ENCODE measurements at places on chromosomes 13 and 19. TPM values are rescaled to one million over a fixed set of nuclear protein-coding genes. Genes with fewer than 3 reads are reported as not detected.

Gene SOX1
- 98.5 TPM for polyA plus RNA-seq

Gene STAP2
- polyA plus RNA-seq = 25.7 TPM

Gene FPR3
- 0.92 TPM for polyA plus RNA-seq

Gene CEACAM20
- not detected for polyA plus RNA-seq

Gene COL4A1
- polyA plus RNA-seq = 65.0 TPM

Gene GIPR
- polyA plus RNA-seq = 0.19 TPM

Gene CEACAM3
- polyA plus RNA-seq = not detected

Gene TBXA2R
- polyA plus RNA-seq = 2.2 TPM

Gene CLEC11A
- polyA plus RNA-seq = 5.7 TPM

- DNase-seq = no peak
These were observed 16.3 kb downstream of the MPND start for GRCh38 chr19:4359627-4360000.

DNA sequence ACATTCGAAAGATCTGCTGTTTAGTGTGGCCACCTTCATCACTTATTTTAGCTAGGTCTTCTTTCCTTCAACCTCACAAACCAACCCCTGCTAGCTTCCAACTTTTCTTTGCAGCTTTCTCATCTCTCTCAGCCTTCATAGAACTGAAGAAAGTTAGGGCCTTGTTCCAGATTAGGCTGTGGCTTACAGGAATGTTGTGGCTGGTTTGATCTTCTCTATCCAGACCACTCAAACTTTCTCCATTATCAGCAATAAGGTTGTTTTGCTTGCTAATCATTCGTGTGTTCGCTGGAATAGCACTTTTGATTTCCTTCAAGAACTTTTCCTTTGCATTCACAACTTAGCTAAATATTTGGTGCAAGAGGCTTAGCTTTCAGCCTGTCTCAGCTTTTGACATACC, 44.7 kb downstream of the CARS2 start:
- DNase-seq = no peak

DNA sequence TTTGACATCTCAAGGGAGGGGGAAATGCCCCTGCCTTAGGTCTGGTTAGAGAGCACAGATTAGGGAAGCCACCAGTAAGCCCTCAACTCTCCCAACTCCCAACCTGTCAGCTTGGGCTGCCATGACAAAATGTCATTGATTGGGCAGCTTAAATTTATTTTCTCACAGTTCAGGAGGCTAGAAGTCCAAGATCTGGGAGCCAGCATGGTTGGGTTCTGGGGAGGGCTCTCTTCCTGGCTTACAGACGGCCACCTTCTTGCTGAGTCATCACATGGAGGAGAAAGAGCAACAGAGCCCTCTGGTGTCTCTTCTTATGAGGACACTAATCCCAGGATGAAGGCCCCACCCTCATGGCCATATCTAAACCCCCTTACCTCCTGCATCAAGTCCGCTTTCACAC, 24.2 kb downstream of the C19orf12 start:
- DNase-seq = no peak

- no peak for DNase-seq
These were observed 209.2 kb downstream of the TSHZ3 start for GRCh38 chr19:31139871-31140505.

GRCh38 chr19:49129238-49129583, 9.9 kb downstream of the PPFIA3 start:
- DNase-seq = no peak

DNA sequence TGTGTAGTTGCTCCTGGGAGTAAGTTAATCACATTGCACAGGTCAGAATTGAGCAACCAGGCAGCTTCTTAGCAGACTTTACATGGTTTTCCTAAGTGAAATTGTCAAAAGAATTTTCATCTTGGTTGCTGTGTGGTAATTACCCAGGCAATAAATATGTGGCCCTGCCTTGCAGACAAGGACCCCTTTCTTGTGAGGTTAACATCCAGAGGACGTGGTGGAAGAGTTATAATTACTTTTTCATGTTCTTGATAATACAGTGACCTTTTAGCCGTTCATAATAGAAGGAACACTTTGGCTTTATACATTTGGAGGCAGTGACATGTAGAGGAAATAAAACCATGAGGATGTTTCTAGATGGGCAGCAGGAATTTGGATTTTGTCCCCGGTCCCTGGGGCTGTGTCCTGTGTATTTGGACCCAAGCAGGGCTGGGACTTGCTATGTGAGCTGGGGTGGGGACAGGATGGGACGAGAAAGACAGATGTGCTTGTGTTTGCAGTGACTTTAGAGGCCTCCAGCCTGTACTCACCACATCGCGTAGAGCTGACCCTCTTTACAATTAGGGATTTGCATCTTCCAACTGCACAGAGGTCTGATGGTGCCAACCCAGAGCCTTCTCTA, 156.2 kb downstream of the STK24 start:
- no peak for DNase-seq

GRCh38 chr13:106139377-106139776, 396.1 kb downstream of the EFNB2 start:
- no peak for DNase-seq

DNA sequence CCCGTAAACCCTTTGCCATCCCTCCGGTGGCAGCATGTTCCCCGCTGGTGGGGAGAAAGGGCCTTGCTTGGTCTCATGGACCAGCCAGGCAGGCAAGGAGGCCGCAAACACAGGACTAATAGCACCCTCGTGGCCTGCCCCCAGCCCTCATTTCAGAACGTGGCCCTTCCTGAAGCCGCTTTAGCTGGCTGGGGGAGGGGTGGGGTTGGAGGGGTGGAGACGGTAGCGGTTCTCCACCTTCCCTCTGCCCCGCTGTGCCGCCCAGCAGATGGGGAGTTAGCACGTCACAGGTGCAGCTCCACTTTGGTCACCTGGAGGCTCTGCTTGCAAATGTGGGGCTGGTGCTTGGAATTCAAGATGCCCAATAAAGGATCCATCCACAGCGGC, 59.3 kb upstream of the URI1 start:
- DNase-seq = no peak

- DNase-seq = peak; percentile 75
These were observed 55.4 kb downstream of the SACS start for GRCh38 chr13:23377983-23378632.

DNA sequence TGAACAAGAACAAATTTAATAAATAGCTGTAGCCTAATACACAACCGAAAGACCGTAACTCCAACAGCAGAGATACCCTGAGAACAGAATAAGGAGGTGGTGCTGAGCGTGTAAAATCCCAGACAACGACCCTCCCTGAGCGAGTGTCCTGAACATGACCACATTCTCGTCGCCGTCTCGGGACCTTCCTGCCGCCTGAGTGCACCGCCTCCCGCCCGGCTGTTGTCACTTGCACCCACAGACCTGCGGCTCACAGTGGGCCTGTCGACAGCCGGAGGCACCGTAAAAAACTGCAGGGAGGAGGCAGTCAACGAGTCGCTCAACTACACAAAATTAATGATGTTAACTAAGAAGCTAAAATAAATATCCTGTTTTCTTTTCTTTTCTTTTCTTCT, 35.8 kb upstream of the GRTP1 start:
- no peak for DNase-seq

- DNase-seq = no peak
These were observed 300.1 kb downstream of the COG6 start for GRCh38 chr13:39955560-39955959.

GRCh38 chr13:49357694-49358093, 86.2 kb downstream of the CAB39L start:
- DNase-seq = no peak

GRCh38 chr13:84137292-84137691, 255.0 kb upstream of the SLITRK1 start:
- DNase-seq = no peak

GRCh38 chr19:3179739-3180293, 1.2 kb downstream of the S1PR4 start:
- DNase-seq = no peak

- no peak for DNase-seq
These were observed 620.6 kb downstream of the GPC6 start for GRCh38 chr13:93847162-93847561.

GRCh38 chr19:10911579-10912363, 16.7 kb downstream of the YIPF2 start:
- DNase-seq = no peak

DNA sequence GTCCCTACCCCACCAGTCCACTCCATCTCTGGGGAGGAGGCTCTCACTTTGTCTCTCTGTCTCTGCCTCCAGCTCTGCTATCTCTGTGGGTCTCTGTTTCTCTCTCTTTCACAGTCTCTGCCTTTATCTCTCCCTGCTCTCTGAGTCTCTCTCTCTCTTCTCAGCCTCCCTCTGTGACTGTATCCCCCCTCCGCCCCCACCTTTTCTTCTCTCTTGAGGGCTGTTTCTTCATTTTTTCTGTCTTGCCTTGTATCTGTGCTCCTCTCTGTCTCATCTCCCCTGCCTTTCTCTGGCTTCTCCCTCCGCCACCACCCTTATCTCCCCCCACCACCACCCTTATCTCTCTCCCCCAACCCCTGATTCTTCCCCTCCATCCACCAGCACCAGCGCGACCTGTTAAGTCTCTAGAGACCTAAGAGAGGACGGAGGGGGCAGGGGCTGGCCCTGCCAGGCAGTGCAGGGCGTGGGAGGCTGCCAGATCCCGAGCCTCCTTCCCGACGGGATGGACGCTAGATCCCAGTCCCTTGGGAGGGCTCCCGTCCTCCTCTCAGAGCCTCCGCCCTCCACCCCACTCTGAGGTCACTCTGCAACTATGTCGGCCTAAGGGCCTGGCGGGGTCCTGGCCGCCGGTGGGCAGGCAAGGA, 1.0 kb downstream of the AXL start:
- no peak for DNase-seq

DNA sequence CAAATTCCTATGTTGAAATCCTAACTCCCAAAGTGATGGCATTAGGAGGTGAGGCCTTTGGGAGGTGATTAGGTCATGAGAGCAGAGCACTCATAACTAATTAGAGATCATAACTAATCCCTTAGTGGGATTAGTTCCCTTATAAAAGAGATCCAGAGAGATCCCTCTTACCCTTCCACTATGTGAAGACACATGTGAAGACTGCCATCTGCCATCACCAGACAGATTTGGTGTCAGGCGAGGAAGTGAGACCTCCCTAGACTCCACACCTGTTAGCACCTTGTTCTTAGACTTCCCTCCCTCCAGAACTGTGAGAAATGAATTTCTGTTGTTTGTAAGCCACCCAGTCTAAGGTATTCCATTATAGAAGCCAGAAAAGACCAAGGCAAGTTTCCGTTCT, 112.2 kb downstream of the NDFIP2 start:
- no peak for DNase-seq

GRCh38 chr13:50831512-50831911, 12.0 kb downstream of the DLEU7 start:
- no peak for DNase-seq

GRCh38 chr19:29001141-29001581, 211.8 kb downstream of the UQCRFS1 start:
- DNase-seq = no peak

GRCh38 chr19:42480335-42481095, 37.8 kb upstream of the CXCL17 start:
- DNase-seq = no peak

DNA sequence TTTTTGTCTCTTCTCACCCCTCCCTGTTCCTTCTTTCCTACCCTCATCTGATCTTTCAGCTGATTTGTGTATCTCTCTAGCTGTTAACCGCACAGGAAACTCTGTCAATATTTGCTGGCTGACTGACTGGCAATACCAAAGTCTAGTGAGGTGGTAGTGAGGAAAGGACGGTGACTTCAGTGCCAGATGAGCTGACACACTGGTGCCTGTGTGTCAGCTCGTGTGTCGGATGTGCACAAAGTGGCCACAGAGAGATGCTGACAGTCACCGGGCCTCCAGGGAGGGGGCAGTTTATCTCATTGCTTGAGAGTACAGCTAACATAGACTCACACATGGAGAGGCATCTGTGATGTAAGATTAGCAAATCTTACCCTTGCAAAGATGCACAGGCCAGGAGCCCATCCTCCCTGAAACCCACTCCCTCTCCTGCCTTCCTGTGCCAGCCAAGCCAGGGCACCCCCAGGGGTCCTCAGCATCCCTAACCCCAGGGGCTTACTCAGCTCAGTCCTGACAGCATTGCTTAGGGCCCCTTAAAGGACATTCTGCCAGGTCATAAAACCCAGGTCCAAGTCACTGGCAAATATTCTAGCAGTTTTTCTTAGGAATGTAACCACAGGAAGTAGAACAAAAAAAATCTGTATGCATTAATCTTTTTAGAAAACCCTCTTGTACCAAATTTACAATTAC, 80.2 kb downstream of the SHISA2 start:
- DNase-seq = no peak

DNA sequence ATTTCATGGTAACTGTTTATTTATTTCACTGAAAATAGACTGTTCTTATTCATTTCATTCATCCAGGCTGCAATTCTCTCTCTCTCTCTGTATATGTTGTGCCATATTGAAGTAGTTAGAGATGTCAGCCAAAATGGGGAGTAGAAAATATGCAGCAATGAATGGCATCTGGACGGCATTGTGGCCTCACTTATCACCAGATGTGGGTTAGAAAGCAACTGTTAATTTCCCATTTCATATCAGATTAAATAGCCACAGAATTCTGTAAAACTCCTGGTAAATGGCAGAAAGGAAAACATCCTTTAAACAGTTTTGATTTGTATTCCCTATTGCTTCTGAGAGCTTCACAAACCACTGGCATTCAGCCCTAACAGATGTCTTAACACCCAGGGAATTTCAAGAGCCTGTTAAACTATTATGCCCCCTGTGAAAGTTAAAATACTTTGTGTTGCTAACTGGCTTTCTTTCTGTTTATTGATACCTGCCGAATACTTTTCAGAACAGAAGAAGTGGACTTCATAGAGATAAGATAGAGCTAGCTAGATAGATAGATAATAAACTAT, 1763.3 kb upstream of the MIR17HG start:
- peak; percentile 17 for DNase-seq

GRCh38 chr19:474126-475078, 13.6 kb upstream of the SHC2 start:
- no peak for DNase-seq

- DNase-seq = no peak
These were observed 5.7 kb downstream of the ATP8B3 start for GRCh38 chr19:1806184-1807029.

GRCh38 chr19:38420935-38421334, 5.1 kb downstream of the RASGRP4 start:
- no peak for DNase-seq

DNA sequence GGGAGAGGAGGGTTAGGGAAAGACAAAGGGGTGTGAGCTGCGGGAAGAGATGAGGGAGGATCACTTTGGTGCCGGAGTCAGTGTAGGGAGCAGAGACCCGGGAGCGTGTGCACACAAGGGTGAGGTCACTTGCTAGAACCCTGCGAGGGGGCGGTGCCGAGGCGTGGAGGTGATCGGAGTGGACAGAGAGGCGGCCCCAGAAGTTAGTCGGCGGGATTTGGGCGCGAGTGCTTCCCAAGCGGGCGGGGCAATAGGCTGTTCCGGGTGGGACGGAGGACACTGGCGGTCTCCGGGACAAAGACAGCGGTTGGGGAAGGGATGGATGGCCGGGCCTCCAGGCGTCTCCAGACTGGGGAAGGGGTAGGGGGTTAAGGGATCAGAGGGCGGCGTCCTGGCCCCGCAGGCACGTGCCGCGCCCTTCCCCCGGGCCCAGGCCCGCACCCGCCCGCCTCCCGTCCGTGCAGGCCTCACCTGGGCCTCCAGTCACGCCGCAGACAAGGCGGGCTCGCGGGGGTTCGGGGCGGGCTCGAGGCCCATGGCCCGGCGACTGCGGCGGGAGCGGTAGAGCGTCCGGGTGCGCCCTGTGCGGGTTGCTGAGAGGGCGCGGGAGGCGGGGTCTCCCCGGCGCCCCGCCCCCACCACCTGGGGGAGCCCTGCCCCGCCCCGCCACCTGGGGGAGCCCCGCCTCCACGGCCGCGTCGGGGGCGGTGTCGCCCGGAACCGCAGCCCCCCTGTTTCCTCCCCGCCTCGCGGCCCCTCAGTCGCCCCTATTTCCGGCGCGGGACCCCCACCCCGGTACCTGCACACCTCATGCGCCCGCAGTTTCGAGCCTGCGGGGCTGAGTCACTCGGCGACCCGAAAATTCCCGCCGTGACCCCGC, at the start of gene LPAR2:
Gene LPAR2, minus strand, starts transcription at position 600 of the 880 bp plus-strand sequence. CDS start 945 bp downstream, outside the sequence.
- peak; percentile 86 for DNase-seq

Data from brain (organoid and tissue), 16 donors.